Endodermal cell (in vitro differentiated cells): ENCODE measurements at places on chromosomes 11 and 22. TPM values are rescaled to one million over a fixed set of nuclear protein-coding genes. Genes with fewer than 3 reads are reported as not detected.

GRCh38 chr11:12809864-12810567, 135.8 kb downstream of the TEAD1 start:
- no peaks in the 10 kb centered on the region for H3K4me1 ChIP-seq
- peak; percentile 27 for DNase-seq
- H3K36me3 ChIP-seq = peaks cover 28% of the 10 kb centered on the region
- no peak overlapping the region for H3K27ac ChIP-seq
- no peaks in the 10 kb centered on the region for H3K27me3 ChIP-seq
- H3K4me3 ChIP-seq = no peak overlapping the region

- peak overlapping the region; percentile 83 for H3K4me3 ChIP-seq
- peak overlapping the region; percentile 86 for H3K27ac ChIP-seq
- no peaks in the 10 kb centered on the region for H3K36me3 ChIP-seq
- H3K4me1 ChIP-seq = peaks cover 39% of the 10 kb centered on the region
- H3K27me3 ChIP-seq = peaks cover 11% of the 10 kb centered on the region
Observed at GRCh38 chr11:125165111-125165842, 726 bp downstream of the PKNOX2 start.

EFCAB6 gene
- 1.4 to 1.8 TPM (median 1.6 TPM) in 3 replicates for total RNA-seq

LDHAL6A gene
- total RNA-seq = not detected in 3 replicates

GRCh38 chr11:58784995-58785394, 53.3 kb upstream of the GLYAT start:
- H3K27me3 ChIP-seq = no peaks in the 10 kb centered on the region
- DNase-seq = no peak
- no peaks in the 10 kb centered on the region for H3K4me1 ChIP-seq

UPB1 gene
- total RNA-seq = not detected in 2 replicates

DNA sequence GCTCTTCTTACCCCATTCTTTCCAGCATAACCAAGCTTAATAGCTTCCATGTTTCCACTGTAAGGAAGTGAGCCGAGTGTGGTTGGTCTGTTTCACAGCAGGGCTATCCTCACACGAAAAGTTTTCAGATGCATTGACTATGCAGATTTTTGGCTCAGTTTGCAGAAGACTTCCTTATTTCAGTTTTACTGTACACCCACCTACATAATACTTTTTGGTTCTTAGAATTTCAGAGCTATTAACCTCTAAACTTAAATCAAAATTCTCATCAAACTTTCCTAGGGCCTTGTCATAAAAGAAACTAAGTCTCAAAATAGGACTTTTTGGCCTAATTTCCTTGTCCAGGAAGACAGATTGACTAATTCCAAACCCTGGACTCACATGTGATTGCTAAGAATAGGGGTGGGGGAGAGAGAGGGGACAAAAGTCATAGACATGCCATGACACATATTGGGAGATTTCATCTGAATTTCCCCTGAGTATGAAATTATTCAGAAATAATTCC, 7.3 kb upstream of the EHF start:
- H3K4me1 ChIP-seq = peaks cover 16% of the 10 kb centered on the region
- no peaks in the 10 kb centered on the region for H3K36me3 ChIP-seq
- no peak for DNase-seq
- H3K27ac ChIP-seq = no peak overlapping the region
- no peaks in the 10 kb centered on the region for H3K27me3 ChIP-seq

DNA sequence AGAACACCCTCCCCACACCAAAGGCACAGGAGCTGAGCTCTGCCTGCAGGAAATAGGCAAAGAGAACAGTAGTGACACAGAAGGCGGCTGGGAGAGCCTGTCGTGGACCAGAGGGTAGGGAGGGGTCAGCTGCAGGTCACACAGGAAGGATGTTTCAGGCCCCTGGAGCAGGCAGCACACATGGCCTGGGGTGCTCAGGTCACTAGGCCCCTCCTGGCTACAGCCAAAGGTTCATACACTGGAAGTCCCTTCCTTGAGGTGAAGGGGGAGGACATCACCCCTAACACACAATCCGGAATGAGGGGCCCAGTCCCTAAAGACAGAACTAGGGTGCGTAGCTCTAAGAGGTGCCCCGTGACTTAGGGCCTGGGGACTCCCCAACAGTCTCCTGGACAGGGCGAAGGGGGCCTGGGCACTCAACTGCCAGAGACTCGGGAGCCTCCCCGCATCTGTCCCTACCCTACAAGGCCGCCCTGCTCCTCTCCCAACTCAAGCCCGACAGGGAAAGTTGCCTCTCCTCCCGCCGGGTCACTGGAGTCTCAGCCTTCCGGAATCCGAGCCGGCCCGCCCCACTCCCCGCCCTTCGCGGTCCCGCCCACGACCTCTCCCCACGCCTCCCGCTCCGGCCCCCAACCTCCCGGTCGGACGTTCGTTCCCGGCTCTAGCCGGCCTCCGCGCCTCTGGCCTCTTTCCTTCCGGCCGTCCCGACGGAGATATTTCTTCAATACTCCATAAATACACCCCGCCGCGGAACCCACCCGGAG, at the start of gene CYB5R2:
Gene CYB5R2, minus strand, starts transcription at position 541 of the 764 bp plus-strand sequence. CDS start 675 bp downstream, outside the sequence.
- H3K27me3 ChIP-seq = no peaks in the 10 kb centered on the region
- peak within 1 kb of the TSS; percentile 76 for H3K4me3 ChIP-seq
- peaks cover 20% of the 10 kb centered on the region for H3K36me3 ChIP-seq
- no peak within 1 kb of the TSS for H3K27ac ChIP-seq

- H3K27ac ChIP-seq = no peak overlapping the region
- H3K4me3 ChIP-seq = no peak overlapping the region
- no peaks in the 10 kb centered on the region for H3K27me3 ChIP-seq
- no peak for DNase-seq
Observed at GRCh38 chr11:23313001-23313400, 452.7 kb upstream of the CCDC179 start.

DENND6B gene
- 13.1 to 16.3 TPM (median 14.2 TPM) in 3 replicates for total RNA-seq

DNA sequence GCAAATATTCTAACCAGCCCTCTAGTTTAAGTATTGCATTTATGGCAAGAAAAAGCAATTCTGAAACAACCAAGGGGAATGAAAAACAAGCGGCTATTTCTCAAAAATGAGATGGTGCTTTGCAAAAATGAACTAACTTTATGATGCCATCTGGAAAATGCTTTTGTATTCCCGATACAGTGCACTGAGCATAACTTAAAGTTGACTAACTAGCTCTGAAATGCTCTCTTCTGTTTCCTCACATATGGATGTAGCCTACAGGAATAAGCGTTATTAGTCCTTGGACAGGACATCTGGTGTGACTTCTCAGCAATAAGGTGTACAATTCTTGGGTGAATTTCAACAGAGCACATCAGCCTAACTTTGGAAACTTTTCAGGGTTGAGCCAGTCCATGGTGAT, 228.2 kb upstream of the DDI1 start:
- no peaks in the 10 kb centered on the region for H3K36me3 ChIP-seq
- no peak for DNase-seq
- no peak overlapping the region for H3K27ac ChIP-seq
- H3K4me1 ChIP-seq = peaks cover 4% of the 10 kb centered on the region
- no peak overlapping the region for H3K4me3 ChIP-seq
- peaks cover 30% of the 10 kb centered on the region for H3K27me3 ChIP-seq

KRTAP5-8 gene
- total RNA-seq = not detected in 2 replicates

DHCR7 gene
- 130 and 134 TPM in 2 replicates for total RNA-seq

GRCh38 chr11:131468565-131468964, 98.2 kb downstream of the NTM start:
- no peak overlapping the region for H3K4me3 ChIP-seq
- H3K27ac ChIP-seq = peak overlapping the region; percentile 14
- peaks cover 25% of the 10 kb centered on the region for H3K4me1 ChIP-seq
- H3K27me3 ChIP-seq = no peaks in the 10 kb centered on the region
- H3K36me3 ChIP-seq = no peaks in the 10 kb centered on the region

CDCA5 gene
- total RNA-seq = 48.1 and 52.6 TPM in 2 replicates

CDK2AP2 gene
- total RNA-seq = 47.5 and 47.6 TPM in 2 replicates

DNA sequence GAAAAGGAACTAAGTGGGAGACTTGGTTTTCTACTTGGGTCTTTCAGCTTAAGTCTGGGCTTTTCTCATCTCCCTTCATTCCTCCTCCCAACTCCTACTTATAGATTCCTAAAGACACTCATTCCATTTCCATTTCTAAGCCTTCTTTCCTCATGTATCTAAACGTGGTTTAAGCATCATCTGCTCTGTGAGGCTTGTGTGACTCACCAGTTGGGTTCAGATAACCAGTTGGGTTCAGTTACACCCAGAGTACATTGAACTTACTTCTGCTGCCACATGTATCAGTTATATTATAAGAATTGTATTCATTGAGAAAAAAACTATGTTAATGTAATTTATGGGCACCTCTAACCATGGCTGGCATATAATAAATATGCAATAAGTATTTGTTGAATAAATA, 831.2 kb upstream of the CCDC90B start:
- H3K27ac ChIP-seq = no peak overlapping the region
- no peaks in the 10 kb centered on the region for H3K36me3 ChIP-seq
- DNase-seq = no peak
- H3K4me1 ChIP-seq = peaks cover 23% of the 10 kb centered on the region
- no peaks in the 10 kb centered on the region for H3K27me3 ChIP-seq

- H3K36me3 ChIP-seq = no peaks in the 10 kb centered on the region
- no peak overlapping the region for H3K4me3 ChIP-seq
- H3K4me1 ChIP-seq = peaks cover 29% of the 10 kb centered on the region
- DNase-seq = no peak
Observed at GRCh38 chr11:76761718-76762355, 21.3 kb upstream of the TSKU start.

OR4A15 gene
- total RNA-seq = not detected in 2 replicates

- no peak overlapping the region for H3K27ac ChIP-seq
- H3K4me1 ChIP-seq = no peaks in the 10 kb centered on the region
- H3K27me3 ChIP-seq = no peaks in the 10 kb centered on the region
- DNase-seq = no peak
Observed at GRCh38 chr22:24315367-24315966, 44.8 kb downstream of the SPECC1L start.

LMO2 gene
- 1.2 and 1.6 TPM in 2 replicates for total RNA-seq

DNA sequence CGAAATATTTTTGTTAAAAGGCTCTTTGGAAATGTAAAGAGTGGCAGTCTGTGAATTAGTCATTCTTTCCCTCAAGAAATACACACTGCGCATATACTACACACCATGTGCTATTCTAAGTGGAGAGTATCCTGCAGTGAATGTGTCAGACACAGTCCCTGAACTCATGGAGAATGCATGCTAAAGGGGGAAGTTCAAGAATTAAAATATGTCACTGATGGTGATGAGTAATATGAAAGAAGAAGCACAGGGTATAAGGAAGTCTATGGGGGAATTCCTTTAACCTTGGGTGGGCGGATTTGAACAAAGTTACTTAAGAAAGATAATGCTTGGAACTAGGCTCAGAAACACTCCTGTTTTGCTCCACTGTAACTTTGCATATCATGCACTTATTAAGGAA, 153.0 kb downstream of the LRRC4C start:
- no peak overlapping the region for H3K27ac ChIP-seq
- DNase-seq = no peak
- H3K4me3 ChIP-seq = peak overlapping the region; percentile 14
- H3K36me3 ChIP-seq = no peaks in the 10 kb centered on the region

GRCh38 chr22:37627121-37627520, 12.3 kb upstream of the SH3BP1 start:
- H3K27me3 ChIP-seq = no peaks in the 10 kb centered on the region
- DNase-seq = no peak
- no peak overlapping the region for H3K27ac ChIP-seq
- H3K4me1 ChIP-seq = no peaks in the 10 kb centered on the region
- no peak overlapping the region for H3K4me3 ChIP-seq

OR8B8 gene
- total RNA-seq = not detected in 3 replicates

DNA sequence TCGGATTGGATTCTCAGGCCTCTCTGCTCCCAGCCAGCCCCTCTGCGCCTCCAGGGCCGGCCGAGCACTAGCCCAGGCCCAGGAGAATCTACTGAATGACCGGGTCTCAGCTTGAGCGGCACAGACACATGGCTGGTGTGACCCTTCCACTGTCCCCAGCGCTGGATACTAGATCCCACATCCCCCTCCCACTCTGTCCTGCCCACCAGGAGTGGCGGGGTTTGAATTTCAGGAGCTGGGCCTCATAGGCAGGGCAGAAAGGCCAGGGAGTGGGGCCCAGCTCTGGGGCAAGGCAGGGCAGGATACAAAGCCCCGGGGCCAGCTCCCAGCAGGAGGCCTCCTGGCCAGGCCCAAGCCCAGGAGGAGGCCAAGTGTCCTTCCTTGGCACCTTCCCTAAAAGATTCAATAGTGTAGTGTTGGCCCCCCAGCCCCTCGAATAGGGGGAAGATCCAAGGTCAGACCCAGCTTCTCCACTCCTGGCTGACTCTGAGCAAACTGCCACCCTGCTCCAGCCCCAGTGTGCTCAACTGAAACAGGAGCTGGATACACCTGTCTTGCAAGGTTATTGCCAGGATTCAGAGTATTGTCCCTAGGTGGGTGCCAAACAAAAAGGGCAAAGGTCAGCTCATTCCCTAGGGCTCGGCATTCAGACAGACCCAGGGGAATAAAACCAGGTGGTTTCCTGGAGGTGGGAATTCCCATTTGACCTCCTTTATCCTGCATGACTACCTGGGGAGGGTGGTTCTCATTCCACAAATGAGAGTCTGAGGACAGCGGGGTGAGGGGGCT, 22.5 kb upstream of the TCF20 start:
- H3K4me3 ChIP-seq = no peak overlapping the region
- peaks cover 6% of the 10 kb centered on the region for H3K4me1 ChIP-seq
- no peak for DNase-seq
- no peaks in the 10 kb centered on the region for H3K36me3 ChIP-seq
- no peaks in the 10 kb centered on the region for H3K27me3 ChIP-seq

CARD10 gene
- 17.3 to 24.4 TPM (median 23.5 TPM) in 3 replicates for total RNA-seq

DNA sequence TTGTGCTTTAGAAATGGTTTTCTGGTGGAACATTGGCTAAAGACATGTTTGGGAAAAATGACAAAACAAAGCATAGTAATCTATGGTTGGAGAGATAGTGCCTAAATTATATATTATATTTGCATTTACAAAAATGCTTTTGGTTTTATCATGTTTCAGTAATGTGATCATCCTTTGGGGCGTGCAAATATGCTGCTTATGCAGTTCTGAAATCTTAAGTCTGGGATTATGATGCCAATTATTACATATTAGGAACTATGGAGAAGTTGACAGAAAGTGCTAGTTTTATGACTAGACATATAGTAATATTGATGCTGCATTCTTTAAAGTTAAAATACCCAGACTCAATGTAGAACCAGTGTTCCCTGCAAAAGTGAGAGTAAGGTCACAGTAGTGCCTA, 655.0 kb downstream of the METTL15 start:
- no peaks in the 10 kb centered on the region for H3K36me3 ChIP-seq
- no peak overlapping the region for H3K27ac ChIP-seq
- no peak for DNase-seq

APOL6 gene
- not detected in 3 replicates for total RNA-seq

GRCh38 chr22:45227645-45228400, 12.9 kb downstream of the KIAA0930 start:
- DNase-seq = peak; percentile 60
- no peak overlapping the region for H3K4me3 ChIP-seq
- no peak overlapping the region for H3K27ac ChIP-seq
- H3K36me3 ChIP-seq = no peaks in the 10 kb centered on the region
- no peaks in the 10 kb centered on the region for H3K4me1 ChIP-seq
